ENCODE measurements at places on chromosomes 7 and 10. TPM values are rescaled to one million over a fixed set of nuclear protein-coding genes. Genes with fewer than 3 reads are reported as not detected.

GRCh38 chr7:95916573-95917297, 144.4 kb downstream of the DYNC1I1 start:
- peaks cover 2% of the 10 kb centered on the region for H3K4me1 ChIP-seq
- no peaks in the 10 kb centered on the region for H3K36me3 ChIP-seq
- peak; percentile 86 for DNase-seq
- peaks cover 15% of the 10 kb centered on the region for H3K27me3 ChIP-seq

The OR2A12 gene
- total RNA-seq = not detected

DNA sequence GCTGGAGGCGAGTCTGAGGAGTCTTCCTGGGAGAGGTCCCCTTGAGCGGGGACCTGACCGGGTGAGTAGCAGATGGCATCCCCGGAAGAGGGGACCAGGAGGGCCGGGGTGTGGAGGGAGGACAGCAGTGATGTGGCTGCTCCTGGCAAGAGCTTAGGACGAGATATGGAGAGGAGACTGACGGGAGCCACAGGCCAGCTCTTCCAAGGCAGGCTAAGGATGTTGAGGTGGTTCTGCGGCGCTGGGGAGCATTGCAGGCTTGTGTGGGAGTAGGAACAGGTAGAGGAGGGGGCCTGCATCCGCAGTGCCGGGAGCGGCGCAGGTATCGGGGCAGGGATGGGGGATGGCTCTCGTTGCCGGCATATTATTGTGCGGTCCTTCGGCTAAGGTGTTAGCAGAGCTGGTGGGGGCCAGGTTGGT, 76.7 kb upstream of the ANLN start:
- DNase-seq = no peak
- peaks cover 2% of the 10 kb centered on the region for H3K4me1 ChIP-seq
- no peak overlapping the region for H3K27ac ChIP-seq
- no peaks in the 10 kb centered on the region for H3K27me3 ChIP-seq

The CNPY1 gene
- not detected for total RNA-seq

DNA sequence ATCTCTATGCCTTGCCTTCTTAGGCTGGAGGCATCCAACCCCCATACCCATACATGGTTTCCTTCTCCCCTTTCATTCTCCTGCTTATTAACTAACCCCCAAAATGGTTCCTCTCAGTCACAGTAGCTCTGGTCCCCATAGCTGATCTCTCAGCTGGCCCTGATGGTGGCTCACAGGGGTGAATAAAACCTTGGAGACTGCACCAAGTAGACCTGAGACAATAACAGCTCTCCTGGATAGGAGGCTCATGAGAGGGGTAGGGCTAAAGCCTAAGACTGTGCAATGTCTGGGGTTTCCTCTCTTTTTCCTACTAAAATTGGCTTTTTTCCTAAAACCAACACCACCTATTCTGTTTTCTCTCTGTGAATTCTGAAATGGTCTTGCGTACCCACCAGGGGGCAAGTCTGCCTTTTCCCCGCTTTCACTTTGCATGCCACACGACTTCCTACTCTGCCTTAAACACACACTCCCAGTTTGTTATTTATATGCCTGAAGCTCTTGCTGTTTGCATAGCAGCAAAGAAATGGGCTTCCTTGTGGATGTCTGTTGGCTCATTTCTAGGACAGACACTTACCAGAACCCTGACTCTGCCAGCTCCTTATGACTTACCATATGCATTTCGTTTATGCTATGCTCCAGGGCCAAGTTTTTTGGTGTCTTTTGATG, 18.4 kb upstream of the PON1 start:
- no peaks in the 10 kb centered on the region for H3K36me3 ChIP-seq
- no peak for DNase-seq
- no peak overlapping the region for H3K27ac ChIP-seq
- H3K27me3 ChIP-seq = peaks cover 3% of the 10 kb centered on the region
- no peaks in the 10 kb centered on the region for H3K4me1 ChIP-seq

- no peak for DNase-seq
- H3K4me1 ChIP-seq = no peaks in the 10 kb centered on the region
- H3K27me3 ChIP-seq = no peaks in the 10 kb centered on the region
- no peak overlapping the region for H3K4me3 ChIP-seq
Measured at GRCh38 chr10:1268831-1269230, 212.6 kb downstream of the WDR37 start.

- no peak for DNase-seq
- H3K36me3 ChIP-seq = no peaks in the 10 kb centered on the region
- H3K4me1 ChIP-seq = peaks cover 11% of the 10 kb centered on the region
- no peak overlapping the region for H3K4me3 ChIP-seq
Measured at GRCh38 chr10:71599518-71599917, 120.1 kb downstream of the C10orf105 start.

The ADRA2A gene
- total RNA-seq = not detected

DNA sequence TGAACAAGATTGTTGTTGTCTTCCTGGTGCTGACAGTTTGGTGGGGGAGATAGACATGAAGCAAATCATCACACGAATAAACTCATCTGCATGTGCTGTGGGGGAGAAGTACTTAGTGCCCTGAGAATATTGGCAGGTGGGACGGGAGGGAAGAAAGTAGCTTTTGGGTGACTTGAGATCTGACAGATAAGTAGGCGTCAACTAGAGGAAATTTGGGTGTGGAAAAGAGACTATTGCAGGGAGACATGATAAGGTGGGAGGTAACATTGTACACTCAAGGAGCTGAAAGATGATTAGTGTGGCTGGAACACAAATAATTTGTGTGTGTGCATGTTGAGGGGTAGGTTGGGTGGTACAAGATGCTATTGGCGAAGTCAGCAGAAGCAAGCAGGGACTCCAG, 30.1 kb downstream of the CNNM2 start:
- DNase-seq = no peak
- H3K27me3 ChIP-seq = no peaks in the 10 kb centered on the region
- no peaks in the 10 kb centered on the region for H3K36me3 ChIP-seq
- H3K27ac ChIP-seq = no peak overlapping the region
- no peaks in the 10 kb centered on the region for H3K4me1 ChIP-seq

- no peaks in the 10 kb centered on the region for H3K27me3 ChIP-seq
- no peaks in the 10 kb centered on the region for H3K4me1 ChIP-seq
- H3K27ac ChIP-seq = no peak overlapping the region
- H3K4me3 ChIP-seq = no peak overlapping the region
Measured at GRCh38 chr7:140010194-140010895, 52.4 kb downstream of the PARP12 start.

DNA sequence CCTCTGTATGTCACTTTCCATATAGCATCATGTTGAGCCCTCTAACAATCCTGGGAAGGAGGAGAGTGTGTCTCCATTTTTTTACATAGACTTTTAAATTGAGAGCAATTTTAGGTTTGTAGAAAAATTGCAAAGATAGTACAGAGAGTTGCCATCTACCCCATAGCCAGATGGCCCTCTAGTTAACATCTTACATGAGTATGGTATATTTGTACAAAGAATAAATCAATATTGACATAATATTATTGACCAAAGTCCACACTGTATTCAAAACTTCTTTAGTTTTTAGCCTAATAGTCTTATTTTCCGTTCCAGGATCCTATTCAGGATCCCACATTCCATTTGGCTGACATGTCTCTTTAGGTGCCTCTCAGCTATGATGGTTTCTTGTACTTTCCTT, 274.6 kb upstream of the PLPP4 start:
- no peak overlapping the region for H3K27ac ChIP-seq
- no peaks in the 10 kb centered on the region for H3K36me3 ChIP-seq
- H3K4me3 ChIP-seq = no peak overlapping the region
- H3K4me1 ChIP-seq = no peaks in the 10 kb centered on the region
- no peak for DNase-seq

DNA sequence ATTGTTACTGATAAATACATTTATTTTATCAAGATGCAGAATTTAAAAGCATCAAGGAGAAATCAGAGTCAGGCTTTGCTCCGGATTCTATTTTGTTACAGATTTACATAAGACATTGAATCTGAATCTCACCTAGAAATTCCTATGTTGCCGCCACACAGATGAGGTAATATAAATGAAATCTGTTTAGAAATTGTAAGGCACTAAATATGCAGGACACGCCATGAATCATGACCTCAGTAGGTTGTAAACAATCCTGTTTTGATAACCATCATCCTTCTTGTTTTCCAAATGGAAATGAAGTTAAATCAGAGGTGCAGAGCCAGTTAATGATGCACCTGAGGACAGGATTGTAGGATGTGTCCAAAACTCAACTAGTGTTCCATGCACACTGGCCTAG, 778.0 kb downstream of the MAGI2 start:
- H3K4me3 ChIP-seq = no peak overlapping the region
- no peaks in the 10 kb centered on the region for H3K27me3 ChIP-seq
- H3K4me1 ChIP-seq = no peaks in the 10 kb centered on the region
- DNase-seq = no peak

GRCh38 chr7:105674200-105674920, 93.1 kb upstream of the EFCAB10 start:
- peak; percentile 56 for DNase-seq
- H3K4me1 ChIP-seq = peaks cover 69% of the 10 kb centered on the region
- H3K4me3 ChIP-seq = no peak overlapping the region
- no peaks in the 10 kb centered on the region for H3K27me3 ChIP-seq
- H3K36me3 ChIP-seq = peaks cover 16% of the 10 kb centered on the region

The HKDC1 gene
- total RNA-seq = 0.80 TPM

- H3K4me3 ChIP-seq = no peak overlapping the region
- H3K27me3 ChIP-seq = no peaks in the 10 kb centered on the region
- no peaks in the 10 kb centered on the region for H3K4me1 ChIP-seq
- DNase-seq = no peak
Measured at GRCh38 chr7:44391746-44392617, 66.6 kb upstream of the CAMK2B start.

DNA sequence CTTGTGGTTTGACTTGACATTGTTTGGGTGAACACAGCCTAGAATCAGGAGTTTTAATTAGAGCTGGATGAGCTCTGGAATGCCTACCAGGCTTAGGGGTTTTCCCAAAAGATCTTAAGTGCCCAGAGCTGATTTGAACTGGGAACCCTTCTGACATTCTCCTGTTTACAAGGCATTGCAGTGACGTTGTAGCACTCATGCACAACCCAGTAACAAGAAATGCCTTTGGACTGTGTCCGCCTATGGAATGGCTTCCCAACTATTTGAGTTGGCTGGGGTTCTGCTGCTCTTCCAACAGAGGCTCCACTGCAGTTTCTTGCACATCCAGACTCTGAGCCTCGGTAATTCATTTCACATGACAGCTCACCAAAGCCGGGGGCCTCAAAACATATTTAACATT, 76.7 kb upstream of the MKX start:
- no peaks in the 10 kb centered on the region for H3K4me1 ChIP-seq
- no peak overlapping the region for H3K4me3 ChIP-seq
- H3K27ac ChIP-seq = no peak overlapping the region

DNA sequence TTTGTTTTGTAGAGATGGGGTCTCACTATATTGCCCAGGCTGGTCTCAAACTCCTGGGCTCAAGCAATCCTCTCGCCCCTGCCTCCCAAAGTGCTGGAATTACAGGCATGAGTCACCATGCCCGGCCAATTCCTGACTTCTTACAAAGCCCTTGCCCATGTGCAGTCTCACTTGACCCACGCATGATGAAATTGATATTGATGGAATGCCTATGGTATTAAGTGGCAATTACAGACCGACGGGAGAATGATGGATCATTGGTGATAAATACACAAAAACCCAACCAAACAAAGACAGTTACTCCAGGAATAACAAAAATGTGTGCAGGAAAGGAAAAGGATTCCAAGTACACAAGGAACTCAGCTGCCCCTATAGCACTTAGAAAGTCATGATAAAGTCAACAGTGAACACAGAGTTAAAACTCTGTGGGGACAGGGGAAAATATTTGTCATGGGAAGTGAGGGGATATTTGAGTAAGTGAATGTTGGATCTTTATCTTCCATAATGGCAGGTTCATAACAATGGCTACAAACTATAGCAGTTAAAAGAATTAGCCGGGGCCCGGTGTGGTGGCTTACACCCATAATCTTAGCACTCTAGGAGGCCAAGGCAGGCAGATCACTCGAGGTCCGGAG, 21.6 kb downstream of the HIP1 start:
- H3K27ac ChIP-seq = no peak overlapping the region
- peaks cover 5% of the 10 kb centered on the region for H3K27me3 ChIP-seq
- no peaks in the 10 kb centered on the region for H3K36me3 ChIP-seq
- peaks cover 3% of the 10 kb centered on the region for H3K4me1 ChIP-seq

The TMEM178B gene
- 0.23 TPM for total RNA-seq

DNA sequence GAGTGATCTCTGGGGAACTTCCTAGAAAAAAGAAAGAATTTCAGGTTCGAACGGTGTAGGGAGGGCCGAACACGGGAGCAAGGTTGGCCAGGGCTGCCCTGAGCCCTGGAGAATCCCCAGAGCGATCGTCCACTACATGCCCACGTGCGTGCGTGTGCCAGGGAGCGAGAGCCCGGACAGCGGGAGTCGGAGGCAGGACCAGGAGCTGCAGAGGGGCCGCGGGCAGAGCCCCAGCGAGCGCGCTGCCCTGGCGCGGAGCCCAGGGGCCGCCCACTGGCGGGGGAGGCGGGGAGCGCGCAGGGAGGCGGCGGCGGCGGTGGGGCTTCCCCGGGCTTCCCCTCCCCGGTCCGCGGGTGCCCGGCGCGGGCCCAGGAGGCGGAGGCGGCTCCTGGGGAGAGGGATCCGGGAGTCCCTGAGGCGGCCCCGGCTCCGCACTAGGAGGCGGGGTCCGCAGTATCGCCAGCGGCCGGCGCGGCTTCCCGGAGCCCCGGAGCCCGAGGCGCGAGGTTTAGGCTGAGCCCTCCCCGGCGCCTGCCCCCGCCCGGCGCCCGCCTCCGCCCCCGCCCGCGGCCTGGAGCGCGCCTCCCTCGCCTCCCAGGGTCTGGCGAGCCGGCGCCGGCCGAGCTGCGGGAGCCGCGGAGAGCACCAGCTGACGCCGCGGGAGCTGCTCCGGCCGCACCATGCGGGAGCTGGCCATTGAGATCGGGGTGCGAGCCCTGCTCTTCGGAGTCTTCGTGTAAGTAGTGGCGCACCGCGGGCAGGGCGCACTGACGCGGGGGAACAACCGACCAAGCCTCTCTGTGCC, at the start of gene PLPP4:
Gene PLPP4, plus strand, starts transcription at position 602 of the 805 bp plus-strand sequence. Its CDS starts 79 bp downstream, at position 681.
- H3K27me3 ChIP-seq = peaks cover 21% of the 10 kb centered on the region
- no peak within 1 kb of the TSS for H3K27ac ChIP-seq
- H3K36me3 ChIP-seq = no peaks in the 10 kb centered on the region
- peaks cover 3% of the 10 kb centered on the region for H3K4me1 ChIP-seq
- DNase-seq = peak; percentile 21

DNA sequence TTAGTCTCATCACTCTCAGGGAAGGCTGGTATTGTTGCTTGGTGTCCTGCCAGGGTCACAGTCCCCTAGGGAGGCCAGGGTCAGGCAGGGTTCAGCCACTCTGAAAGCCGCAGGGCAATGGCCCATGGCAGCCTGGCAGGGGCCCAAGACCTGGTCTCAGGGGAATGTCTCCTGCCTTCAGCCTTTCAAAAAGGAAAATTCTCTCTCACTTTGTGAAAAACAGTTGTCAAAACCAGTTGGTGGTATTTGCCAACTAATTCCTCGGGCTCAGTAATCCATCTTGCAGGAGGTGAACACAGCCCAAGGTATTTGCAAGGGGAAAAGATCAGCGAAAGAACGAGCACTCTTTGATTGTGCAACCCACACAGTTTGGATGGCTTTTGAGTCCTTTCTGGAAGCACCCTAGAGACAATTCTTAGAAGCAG, 101.5 kb downstream of the JCAD start:
- H3K27me3 ChIP-seq = no peaks in the 10 kb centered on the region
- no peak for DNase-seq
- H3K4me3 ChIP-seq = no peak overlapping the region
- no peaks in the 10 kb centered on the region for H3K4me1 ChIP-seq
- H3K27ac ChIP-seq = no peak overlapping the region

- no peaks in the 10 kb centered on the region for H3K4me1 ChIP-seq
- H3K36me3 ChIP-seq = no peaks in the 10 kb centered on the region
- no peak for DNase-seq
- no peak overlapping the region for H3K27ac ChIP-seq
- H3K27me3 ChIP-seq = no peaks in the 10 kb centered on the region
- no peak overlapping the region for H3K4me3 ChIP-seq
Measured at GRCh38 chr7:126040114-126041045, 1110.8 kb upstream of the POT1 start.
